MM.1S (cell line): ENCODE measurements at places on chromosomes 3 and 15.

DNA sequence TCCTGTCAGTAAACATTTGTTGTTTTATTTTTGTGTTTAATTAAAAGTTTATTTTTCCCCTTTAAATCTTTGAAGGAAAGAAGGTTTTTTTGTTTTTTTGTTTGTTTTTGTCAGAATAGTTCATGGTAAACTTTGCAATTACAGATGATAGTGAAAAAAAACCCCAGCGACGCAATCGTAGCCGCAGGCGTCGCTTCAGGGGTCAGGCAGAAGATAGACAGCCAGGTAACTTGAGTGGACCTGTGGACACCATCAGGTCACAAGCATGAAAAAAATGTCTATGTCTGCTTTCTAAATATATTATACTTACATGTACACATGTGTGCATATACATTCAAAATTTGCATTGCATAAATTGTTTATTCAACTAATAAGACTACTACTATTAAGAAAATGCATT, 18.6 kb downstream of the DNAJC19 start:
- DNase-seq: no peak

DNA sequence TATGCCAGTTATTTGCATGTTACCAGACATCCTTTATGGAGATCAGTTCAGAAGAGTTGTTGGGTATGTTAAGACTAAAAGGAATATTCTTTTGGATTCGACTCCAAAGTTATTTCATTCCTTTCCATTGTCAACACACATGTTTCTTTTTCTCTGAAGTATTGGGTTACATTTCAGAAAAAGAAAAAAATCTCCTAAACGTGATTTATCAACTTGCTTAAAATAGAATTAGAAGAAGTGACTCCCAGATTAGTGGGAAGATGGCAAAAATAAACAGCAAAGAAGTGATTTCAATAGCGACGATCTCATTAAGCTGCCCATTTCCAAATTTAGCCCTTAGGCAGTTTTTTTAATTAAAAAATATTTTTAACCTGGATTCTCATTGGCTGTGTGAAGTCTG, 85.4 kb downstream of the TIGIT start:
- DNase-seq: no peak

DNA sequence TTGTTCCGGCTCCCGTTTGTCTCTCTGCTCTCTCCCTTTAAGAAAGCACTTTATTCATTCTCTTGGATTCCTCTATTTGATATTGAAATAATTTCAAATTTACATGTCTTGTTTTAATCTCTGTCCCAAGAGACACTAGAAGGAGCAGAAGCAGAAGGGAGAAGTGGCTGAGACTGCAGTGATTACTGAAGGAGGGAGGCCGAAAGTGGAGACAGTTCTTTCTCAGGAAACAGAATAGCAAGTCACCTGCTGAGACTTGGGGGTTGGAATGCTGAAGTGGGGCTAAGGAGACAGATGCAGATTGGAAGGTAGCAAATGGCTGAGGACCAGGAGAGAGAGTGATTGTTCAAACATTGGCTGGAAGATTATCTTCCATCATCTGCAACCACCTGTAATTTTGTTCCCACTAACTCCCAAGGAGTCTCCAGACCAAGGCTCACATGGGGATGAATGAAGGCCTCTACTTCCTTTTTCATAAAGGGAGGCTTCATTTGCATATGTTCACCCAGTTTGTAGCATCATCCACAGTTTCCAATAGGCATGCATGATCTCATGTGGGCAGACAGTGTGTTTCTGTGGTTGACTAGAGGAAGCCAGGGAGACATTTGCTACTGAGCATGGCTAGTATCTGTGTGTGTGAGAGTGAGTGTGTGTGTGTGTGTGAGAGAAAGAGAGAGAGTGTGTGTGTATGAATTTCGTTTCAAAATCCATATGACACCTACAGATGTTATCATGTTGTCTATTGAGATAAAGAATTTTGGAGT, 24.0 kb downstream of the LTF start:
- DNase-seq: peak; percentile 87

- DNase-seq: no peak
These were observed 3.9 kb upstream of the SRP14 start for GRCh38 chr15:40042791-40043320.

DNA sequence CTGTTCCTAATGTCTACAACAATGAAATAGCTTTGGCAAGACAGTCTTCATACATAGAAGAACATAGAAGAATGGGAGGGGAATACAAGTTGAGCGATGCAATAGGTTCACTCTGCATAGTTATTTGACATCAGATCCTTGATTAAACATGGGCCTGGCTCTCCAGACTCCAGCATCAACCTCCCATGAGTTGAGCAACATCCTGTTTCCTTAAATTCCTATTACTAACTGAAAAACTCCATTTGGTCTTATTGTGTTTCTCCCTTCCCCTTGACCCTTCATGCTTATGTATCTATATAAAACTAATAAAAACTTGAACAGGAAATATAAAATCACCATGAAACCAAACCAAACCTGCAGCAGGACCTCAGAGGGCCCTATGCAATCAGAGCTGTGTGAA, 304.5 kb upstream of the SATB1 start:
- DNase-seq: no peak

DNA sequence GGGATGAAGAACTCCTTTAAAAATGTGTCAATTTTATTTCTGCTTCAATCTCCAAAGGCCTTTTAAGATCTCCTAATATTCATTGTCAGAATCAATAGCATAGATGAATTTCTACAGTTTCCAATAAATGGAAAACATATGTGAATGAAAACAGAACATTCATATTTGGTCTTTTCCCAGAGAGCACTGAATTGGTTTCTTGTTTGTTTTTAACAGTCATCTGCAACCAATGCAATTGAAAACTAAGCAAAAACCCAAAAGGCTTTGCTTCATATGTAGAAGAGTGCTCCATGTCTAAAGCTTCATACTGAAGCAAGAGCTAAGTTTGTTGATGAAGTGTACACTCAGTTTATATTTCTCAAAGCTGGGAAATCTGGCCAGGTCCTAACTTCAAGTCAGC, 426.5 kb upstream of the CDIN1 start:
- no peak for DNase-seq

- no peak for DNase-seq
These were observed 81.4 kb downstream of the DNAJB8 start for GRCh38 chr3:128385080-128385832.

- DNase-seq: no peak
These were observed 37.8 kb upstream of the BCL6 start for GRCh38 chr3:187783098-187783497.
